ENCODE measurements at places on chromosomes 4 and X.

DNA sequence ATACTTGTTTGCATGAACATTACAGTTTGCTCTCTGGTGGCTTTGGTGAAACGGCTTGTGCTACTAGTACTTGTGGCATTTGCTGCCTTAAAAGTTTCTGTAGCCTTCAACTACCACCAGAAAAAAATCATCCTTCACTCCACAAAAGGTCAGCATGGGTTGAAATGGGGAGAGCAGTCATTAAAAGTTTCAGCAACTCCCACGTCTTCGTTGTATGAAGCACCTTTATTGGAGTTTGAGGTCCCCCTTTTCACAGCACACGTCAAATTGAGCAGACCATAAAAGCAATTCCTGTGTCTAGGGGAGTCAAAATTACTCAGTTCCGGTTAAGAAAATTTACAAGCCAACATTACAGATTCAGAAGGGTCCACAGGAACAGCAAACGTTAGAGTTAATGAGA, 23.0 kb upstream of the CCNA2 start:
- no peak for DNase-seq

DNA sequence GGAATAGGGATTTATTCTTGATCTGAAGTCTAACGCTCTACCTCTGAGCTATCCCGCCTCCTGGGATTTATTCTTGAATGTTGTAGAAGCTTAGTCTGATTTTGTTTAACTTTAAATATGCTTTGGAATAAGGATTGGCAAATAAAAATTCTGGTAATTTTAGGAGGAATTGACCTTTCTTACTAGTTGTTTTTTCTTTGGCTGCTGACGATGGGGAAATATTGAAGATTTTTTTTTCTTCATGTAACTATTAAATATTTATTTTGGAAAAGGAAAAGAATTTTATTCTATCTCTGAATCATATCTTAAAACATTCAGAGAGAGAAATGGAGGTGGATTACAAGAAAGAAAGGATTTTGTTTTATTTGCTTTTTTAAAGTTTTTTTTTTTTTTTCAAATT, 122.9 kb downstream of the PDLIM5 start:
- no peak for DNase-seq

GRCh38 chr4:62145276-62145675, 945.1 kb downstream of the ADGRL3 start:
- DNase-seq = no peak

DNA sequence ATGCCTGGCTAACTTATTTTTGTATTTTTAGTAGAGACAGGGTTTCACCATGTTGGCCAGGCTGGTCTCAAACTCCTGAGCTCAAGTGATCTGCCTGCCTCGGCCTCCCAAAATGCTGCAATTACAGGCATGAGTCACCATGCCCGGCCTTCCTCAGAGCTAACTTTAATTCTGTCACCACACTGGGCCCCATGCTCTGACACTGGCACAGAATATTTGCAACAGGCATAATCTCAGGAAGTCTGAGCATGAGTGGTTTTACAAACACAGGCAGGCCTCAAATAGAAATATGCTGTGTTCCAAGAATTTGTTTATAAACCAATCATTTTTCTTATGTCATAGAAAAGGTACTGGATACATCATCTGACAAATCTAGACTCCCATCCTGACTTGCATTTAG, 32.7 kb upstream of the FAM9C start:
- no peak for DNase-seq

GRCh38 chr4:177242651-177243286, 66.9 kb upstream of the NEIL3 start:
- no peak for DNase-seq

DNA sequence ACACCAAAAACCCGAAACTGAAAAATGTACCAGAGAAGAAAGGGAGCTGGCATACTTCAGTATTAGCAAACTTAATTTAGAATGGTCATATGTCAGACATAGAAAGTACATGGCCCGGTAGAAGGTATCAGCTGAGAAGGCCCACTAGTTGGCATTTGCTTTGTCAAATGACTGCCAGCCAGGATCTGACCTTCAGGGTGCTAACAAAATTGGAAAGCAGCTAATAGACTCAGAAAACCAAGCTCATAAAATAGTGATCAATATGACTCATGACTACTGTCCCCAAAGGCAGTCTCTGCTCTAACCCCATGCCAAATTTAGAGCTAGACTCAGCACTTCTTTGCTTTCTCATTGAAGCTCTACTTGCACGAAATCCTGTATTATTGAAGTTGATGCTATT, 342.7 kb downstream of the PDGFC start:
- no peak for DNase-seq

GRCh38 chr4:188722911-188723310, 583.7 kb downstream of the TRIML1 start:
- DNase-seq = no peak

DNA sequence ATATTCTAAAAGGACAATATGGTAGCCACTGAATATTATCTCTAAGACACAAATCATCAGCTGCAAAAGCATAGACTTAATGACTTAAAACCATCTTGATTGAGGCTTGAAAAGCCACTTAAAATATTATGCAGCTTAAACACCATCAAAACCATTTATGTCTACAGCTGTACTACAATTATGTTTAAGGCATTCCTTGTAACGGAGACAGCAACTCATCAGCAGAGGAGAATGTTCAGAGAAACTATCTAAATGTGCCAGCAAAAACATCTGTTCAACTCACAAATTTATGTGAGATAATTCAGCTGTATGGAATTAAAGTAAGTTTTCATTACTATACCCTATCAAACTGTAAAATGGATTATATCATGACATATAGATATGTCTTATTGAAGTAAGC, 147.9 kb upstream of the CTSO start:
- DNase-seq = no peak

DNA sequence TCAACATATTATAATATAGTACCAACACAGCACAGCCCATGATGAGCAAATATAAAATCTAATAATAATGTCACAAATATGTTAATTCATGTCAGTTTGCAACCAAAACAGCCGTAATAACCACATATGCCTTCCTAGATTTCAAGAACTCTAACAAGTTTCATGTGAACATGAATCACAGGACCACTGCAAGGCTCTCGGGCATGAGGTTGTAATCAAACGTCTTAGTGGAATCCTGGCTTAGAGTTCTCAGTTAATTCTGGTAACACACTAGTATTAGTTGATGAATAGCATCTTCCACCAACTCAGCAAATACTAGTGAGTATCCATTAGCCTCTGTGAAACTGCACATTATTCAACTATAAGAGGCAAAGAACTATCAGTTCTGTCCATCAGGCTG, 379.3 kb upstream of the TENM3 start:
- DNase-seq = no peak

Measured in omental fat pad (tissue), 4 donors.